Mesendoderm (in vitro differentiated cells): ENCODE measurements at places on chromosomes 5 and 9.

- DNase-seq: no peak
- H3K27me3 ChIP-seq: no peaks in the 10 kb centered on the region
- H3K4me1 ChIP-seq: peaks cover 2% of the 10 kb centered on the region
- H3K27ac ChIP-seq: no peak overlapping the region
- H3K36me3 ChIP-seq: no peaks in the 10 kb centered on the region
Observed at GRCh38 chr5:140245341-140245740, 57.6 kb downstream of the PFDN1 start.

- H3K27ac ChIP-seq: no peak overlapping the region
- no peaks in the 10 kb centered on the region for H3K27me3 ChIP-seq
- H3K4me3 ChIP-seq: no peak overlapping the region
- no peak for DNase-seq
Observed at GRCh38 chr5:151587796-151588555, 3.2 kb downstream of the FAT2 start.

- no peaks in the 10 kb centered on the region for H3K4me1 ChIP-seq
- no peak overlapping the region for H3K27ac ChIP-seq
- DNase-seq: no peak
- H3K36me3 ChIP-seq: peaks cover 52% of the 10 kb centered on the region
- H3K4me3 ChIP-seq: no peak overlapping the region
Observed at GRCh38 chr9:35716230-35716629, 15.8 kb downstream of the TLN1 start.

DNA sequence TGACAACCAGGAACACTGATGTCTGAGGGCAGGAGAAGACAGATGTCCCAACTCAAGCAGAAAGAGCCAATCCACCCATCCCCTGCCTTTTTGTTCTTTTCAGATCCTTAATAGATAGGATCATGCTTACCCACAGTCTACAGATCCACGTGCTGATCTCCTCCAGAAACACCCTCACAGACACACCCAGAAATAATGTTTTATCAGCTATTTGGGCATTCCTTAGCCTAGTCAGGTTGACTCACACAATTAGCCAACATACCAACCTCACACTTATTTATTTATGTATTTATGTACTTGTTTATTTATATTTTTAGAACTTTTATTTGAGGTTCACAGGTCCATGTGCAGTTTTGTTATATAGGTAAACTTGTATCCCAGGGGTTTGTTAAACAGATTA is 151.5 kb upstream of the IL12B start:
- no peak overlapping the region for H3K27ac ChIP-seq
- H3K4me3 ChIP-seq: no peak overlapping the region
- no peak for DNase-seq

GRCh38 chr9:126442636-126443035 is 116.0 kb downstream of the MVB12B start:
- H3K27ac ChIP-seq: no peak overlapping the region
- H3K27me3 ChIP-seq: no peaks in the 10 kb centered on the region
- H3K4me3 ChIP-seq: no peak overlapping the region

DNA sequence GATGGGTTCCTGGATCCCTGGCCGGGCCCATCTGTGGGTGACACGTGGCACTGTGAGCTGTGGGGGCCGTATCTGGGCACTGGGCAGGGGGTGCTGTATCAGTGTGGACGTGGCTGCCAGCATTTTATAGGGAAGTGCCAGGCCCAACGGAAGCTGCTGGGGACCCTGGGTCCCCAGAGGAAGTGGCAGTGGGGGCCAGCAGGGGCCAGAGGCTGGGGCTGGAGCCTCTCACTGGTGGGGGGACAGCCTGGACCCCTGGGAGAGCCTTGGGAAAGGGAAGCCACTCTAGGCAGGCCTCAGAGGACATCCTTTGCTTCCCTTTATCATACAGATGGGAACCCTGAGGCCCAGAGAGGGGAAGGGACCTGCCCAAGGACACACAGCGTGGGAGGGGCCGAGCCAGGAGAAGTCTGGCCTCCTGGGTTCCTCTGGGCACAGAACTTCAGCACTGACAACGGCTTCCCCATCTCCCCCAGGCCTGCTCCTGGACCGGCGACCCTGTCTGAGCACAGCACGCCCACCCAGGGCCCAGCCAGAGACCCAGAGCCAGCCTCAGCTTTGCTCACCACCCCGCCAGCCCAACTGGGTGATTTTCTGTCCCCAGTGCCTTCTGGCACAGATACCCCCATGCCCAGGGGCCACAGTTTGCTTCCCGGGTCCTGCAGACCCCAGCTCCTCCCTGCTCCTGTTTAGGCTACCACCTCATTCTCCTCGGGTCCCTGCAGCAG is 15.5 kb upstream of the LAMC3 start:
- H3K36me3 ChIP-seq: no peaks in the 10 kb centered on the region
- H3K4me1 ChIP-seq: peaks cover 15% of the 10 kb centered on the region
- no peak overlapping the region for H3K27ac ChIP-seq
- H3K27me3 ChIP-seq: no peaks in the 10 kb centered on the region

- H3K27ac ChIP-seq: no peak overlapping the region
- no peak for DNase-seq
- peaks cover 2% of the 10 kb centered on the region for H3K27me3 ChIP-seq
- no peaks in the 10 kb centered on the region for H3K4me1 ChIP-seq
- no peak overlapping the region for H3K4me3 ChIP-seq
- no peaks in the 10 kb centered on the region for H3K36me3 ChIP-seq
Observed at GRCh38 chr9:101421653-101422065, 13.9 kb downstream of the ALDOB start.

DNA sequence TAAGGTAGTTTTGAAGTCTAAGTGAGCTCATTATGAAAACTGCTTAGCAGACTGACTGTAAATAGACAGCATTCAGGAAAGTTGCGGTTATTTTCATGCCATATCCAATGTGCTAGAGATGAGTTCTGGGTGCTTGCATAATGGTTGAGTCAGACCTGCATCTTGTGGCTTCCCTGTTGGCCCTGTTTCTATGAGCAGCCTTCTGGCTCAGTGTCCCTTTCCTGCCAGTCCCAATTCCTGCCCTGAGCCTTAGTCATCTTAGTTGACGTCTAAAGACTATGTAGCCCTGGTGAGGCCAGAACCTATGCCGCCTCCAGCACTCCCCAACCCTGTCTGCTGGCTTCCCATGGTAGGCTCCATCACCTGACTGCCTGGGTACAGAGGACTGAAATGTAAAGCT is 76.3 kb upstream of the TNFSF8 start:
- H3K4me3 ChIP-seq: no peak overlapping the region
- DNase-seq: no peak
- H3K27me3 ChIP-seq: no peaks in the 10 kb centered on the region
- no peak overlapping the region for H3K27ac ChIP-seq
- H3K36me3 ChIP-seq: no peaks in the 10 kb centered on the region

GRCh38 chr5:60576425-60576824 is 123.5 kb downstream of the DEPDC1B start:
- no peak overlapping the region for H3K27ac ChIP-seq
- no peaks in the 10 kb centered on the region for H3K4me1 ChIP-seq
- no peaks in the 10 kb centered on the region for H3K36me3 ChIP-seq

- H3K36me3 ChIP-seq: peaks cover 2% of the 10 kb centered on the region
- H3K4me1 ChIP-seq: peaks cover 9% of the 10 kb centered on the region
- H3K27me3 ChIP-seq: no peaks in the 10 kb centered on the region
- H3K27ac ChIP-seq: peak overlapping the region; percentile 97
- peak overlapping the region; percentile 40 for H3K4me3 ChIP-seq
Observed at GRCh38 chr5:141513627-141514329, 24.9 kb downstream of the PCDHGC5 start.

DNA sequence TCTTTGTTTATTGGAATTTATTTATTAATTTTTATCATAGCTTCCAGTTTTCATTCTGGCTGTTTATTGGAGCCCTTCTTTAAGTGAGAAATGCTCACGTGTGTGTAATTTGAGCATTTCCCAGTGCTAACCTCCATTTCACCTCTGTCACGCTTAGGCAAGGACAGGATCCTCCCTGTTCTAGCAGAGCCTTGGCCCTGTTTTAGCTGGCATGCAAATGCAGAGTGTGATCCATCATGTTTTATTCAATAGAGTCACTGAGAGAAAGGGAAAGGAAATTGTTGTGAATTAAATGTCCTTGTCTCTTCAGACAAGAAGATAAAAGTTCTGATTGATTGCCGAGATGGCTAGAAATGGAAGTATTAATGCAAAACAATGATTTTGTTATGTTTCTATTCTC is 137.3 kb upstream of the ACO1 start:
- no peaks in the 10 kb centered on the region for H3K36me3 ChIP-seq
- no peaks in the 10 kb centered on the region for H3K27me3 ChIP-seq

- no peak overlapping the region for H3K27ac ChIP-seq
- no peak overlapping the region for H3K4me3 ChIP-seq
- no peaks in the 10 kb centered on the region for H3K4me1 ChIP-seq
- no peaks in the 10 kb centered on the region for H3K36me3 ChIP-seq
Observed at GRCh38 chr5:6545036-6545693, 87.7 kb downstream of the NSUN2 start.

- H3K27ac ChIP-seq: no peak overlapping the region
- no peaks in the 10 kb centered on the region for H3K36me3 ChIP-seq
- DNase-seq: peak; percentile 51
- H3K27me3 ChIP-seq: no peaks in the 10 kb centered on the region
Observed at GRCh38 chr5:139443831-139444453, 4.6 kb upstream of the DNAJC18 start.

- H3K27ac ChIP-seq: no peak overlapping the region
- no peak overlapping the region for H3K4me3 ChIP-seq
- no peaks in the 10 kb centered on the region for H3K27me3 ChIP-seq
- DNase-seq: no peak
- H3K4me1 ChIP-seq: no peaks in the 10 kb centered on the region
Observed at GRCh38 chr5:138929571-138929955, 54.4 kb upstream of the LRRTM2 start.

DNA sequence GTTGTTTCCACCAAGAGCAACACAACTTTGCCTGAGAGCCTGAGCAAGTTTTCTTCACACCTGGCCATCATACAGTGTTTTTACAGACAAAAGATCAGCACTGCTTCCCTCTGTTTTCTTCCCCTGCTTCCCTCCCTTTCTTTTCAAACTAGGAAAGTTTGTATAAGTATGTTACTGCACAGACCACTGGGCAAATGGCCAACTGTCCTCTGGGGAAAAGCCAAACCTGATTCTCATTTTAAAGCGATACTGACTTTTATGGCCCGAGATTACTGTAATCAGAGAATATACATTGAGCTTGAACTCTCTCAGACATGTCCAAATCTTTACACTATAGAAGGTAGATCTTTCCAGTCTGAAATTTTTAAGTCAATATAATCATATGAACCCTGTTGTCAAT is 415.0 kb downstream of the NFIB start:
- H3K27me3 ChIP-seq: no peaks in the 10 kb centered on the region
- H3K4me1 ChIP-seq: peaks cover 1% of the 10 kb centered on the region
- no peak overlapping the region for H3K4me3 ChIP-seq
- H3K27ac ChIP-seq: no peak overlapping the region
- no peak for DNase-seq

- no peak for DNase-seq
- H3K27ac ChIP-seq: no peak overlapping the region
- H3K27me3 ChIP-seq: no peaks in the 10 kb centered on the region
- H3K4me1 ChIP-seq: no peaks in the 10 kb centered on the region
- no peaks in the 10 kb centered on the region for H3K36me3 ChIP-seq
Observed at GRCh38 chr9:24608599-24608998, 62.9 kb upstream of the IZUMO3 start.

GRCh38 chr9:112332977-112333638 is at the start of gene PTBP3:
Gene PTBP3 (minus strand): TSS chr9:112333619. CDS start chr9:112297865, 35,754 bp downstream.
- peak within 1 kb of the TSS; percentile 100 for H3K27ac ChIP-seq
- H3K27me3 ChIP-seq: no peaks in the 10 kb centered on the region
- H3K4me1 ChIP-seq: no peaks in the 10 kb centered on the region
- H3K36me3 ChIP-seq: no peaks in the 10 kb centered on the region
- H3K4me3 ChIP-seq: peak within 1 kb of the TSS; percentile 89
- DNase-seq: peak; percentile 85

DNA sequence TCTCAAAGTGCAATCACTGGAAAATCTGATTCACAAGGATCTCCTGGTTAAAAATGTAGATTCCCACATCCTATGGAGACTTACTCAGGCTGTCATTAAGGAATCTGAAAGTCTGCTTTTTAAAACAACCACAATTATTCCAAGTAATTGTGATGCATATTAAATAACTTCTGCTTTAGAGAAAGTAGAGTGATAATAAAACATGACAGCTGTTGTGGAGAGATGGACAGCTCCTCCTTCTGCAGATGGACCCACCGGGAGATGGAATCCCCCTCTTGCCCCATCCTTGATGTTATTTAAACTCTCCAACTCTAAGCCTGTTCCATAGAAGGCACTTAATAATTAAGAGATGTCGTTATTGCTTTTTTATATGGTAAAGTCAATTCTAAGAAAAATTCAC is 802.2 kb downstream of the CDH12 start:
- H3K36me3 ChIP-seq: no peaks in the 10 kb centered on the region
- no peak overlapping the region for H3K4me3 ChIP-seq
- DNase-seq: no peak
- no peak overlapping the region for H3K27ac ChIP-seq

- no peak overlapping the region for H3K4me3 ChIP-seq
- no peaks in the 10 kb centered on the region for H3K27me3 ChIP-seq
Observed at GRCh38 chr5:180437336-180437735, 56.8 kb upstream of the CNOT6 start.

- H3K4me3 ChIP-seq: no peak overlapping the region
- H3K27me3 ChIP-seq: no peaks in the 10 kb centered on the region
- DNase-seq: no peak
- H3K36me3 ChIP-seq: no peaks in the 10 kb centered on the region
Observed at GRCh38 chr9:11871852-11872251, 821.3 kb upstream of the TYRP1 start.

GRCh38 chr9:85319936-85320656 is 421.7 kb downstream of the AGTPBP1 start:
- no peaks in the 10 kb centered on the region for H3K4me1 ChIP-seq
- peak; percentile 43 for DNase-seq
- H3K36me3 ChIP-seq: no peaks in the 10 kb centered on the region
- no peaks in the 10 kb centered on the region for H3K27me3 ChIP-seq

- no peaks in the 10 kb centered on the region for H3K27me3 ChIP-seq
- peak; percentile 81 for DNase-seq
- H3K4me1 ChIP-seq: no peaks in the 10 kb centered on the region
- no peak overlapping the region for H3K27ac ChIP-seq
Observed at GRCh38 chr9:127919253-127919815, 2.5 kb upstream of the ST6GALNAC4 start.

GRCh38 chr5:137563646-137564397 is 64.7 kb upstream of the SPOCK1 start:
- peak; percentile 3 for DNase-seq
- no peaks in the 10 kb centered on the region for H3K27me3 ChIP-seq
- H3K27ac ChIP-seq: no peak overlapping the region

- H3K27me3 ChIP-seq: no peaks in the 10 kb centered on the region
- H3K27ac ChIP-seq: no peak overlapping the region
- H3K4me1 ChIP-seq: no peaks in the 10 kb centered on the region
- no peak overlapping the region for H3K4me3 ChIP-seq
Observed at GRCh38 chr9:69443178-69443577, 118.2 kb downstream of the ENTREP1 start.

- peak; percentile 59 for DNase-seq
- no peaks in the 10 kb centered on the region for H3K27me3 ChIP-seq
- H3K36me3 ChIP-seq: no peaks in the 10 kb centered on the region
- no peak overlapping the region for H3K27ac ChIP-seq
Observed at GRCh38 chr9:136840877-136841645, 1.2 kb upstream of the AJM1 start.

GRCh38 chr5:149628846-149629388 is 47.6 kb downstream of the ARHGEF37 start:
- no peak overlapping the region for H3K4me3 ChIP-seq
- no peak for DNase-seq
- H3K4me1 ChIP-seq: peaks cover 9% of the 10 kb centered on the region
- H3K36me3 ChIP-seq: no peaks in the 10 kb centered on the region
- H3K27me3 ChIP-seq: no peaks in the 10 kb centered on the region
- H3K27ac ChIP-seq: no peak overlapping the region
